Right ventricle myocardium inferior (tissue), 1 donor: ENCODE measurements at places on chromosomes 2 and 18.

- DNase-seq, result no peak
Observed at GRCh38 chr2:203470371-203470770, 64.7 kb downstream of the RAPH1 start.

- DNase-seq, result no peak
Observed at GRCh38 chr18:7370375-7370774, 139.5 kb downstream of the LRRC30 start.

DNA sequence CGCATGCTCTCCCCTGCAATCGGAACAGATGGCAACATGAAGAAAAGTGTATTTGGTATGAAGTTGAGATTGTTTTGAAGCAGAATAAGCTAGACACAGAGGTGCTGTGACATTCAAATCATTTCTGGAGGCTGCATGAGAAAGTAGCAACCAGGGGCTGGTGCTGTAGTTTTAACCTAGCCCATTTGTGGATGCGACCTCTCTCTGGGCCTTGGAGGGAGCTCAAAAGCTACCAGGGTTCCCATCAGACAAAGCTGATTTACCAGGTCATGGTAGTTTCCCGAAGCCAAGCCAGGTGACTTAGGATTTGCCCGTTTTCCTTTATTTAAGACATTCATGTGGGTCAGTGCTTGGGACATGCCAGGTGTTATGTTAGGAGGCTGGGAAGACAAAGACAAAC is 77.5 kb downstream of the CIB4 start:
- DNase-seq, result peak; percentile 15

DNA sequence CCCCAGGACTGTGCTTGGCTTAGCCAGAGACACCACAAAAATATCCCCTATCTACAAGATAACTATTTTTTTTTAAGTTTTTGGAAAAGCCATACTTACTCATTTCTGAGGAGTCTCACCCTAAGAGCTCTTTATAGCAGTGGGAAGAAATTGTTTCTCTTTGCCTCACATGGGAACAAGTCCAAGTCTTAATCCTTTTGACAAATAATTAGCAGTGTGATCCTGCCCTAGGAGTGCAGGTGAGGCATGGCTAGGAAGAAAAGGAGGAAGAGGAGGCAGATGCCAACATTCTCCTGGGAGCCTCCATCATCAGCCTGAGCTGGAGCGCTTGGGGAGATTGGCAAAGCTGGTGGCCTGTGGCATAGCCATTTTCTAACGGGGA is 115.6 kb downstream of the STPG4 start:
- DNase-seq, result no peak

GRCh38 chr2:235113854-235114253 is 162.0 kb downstream of the SH3BP4 start:
- no peak for DNase-seq
